ENCODE measurements at places on chromosomes 13 and 19.

DNA sequence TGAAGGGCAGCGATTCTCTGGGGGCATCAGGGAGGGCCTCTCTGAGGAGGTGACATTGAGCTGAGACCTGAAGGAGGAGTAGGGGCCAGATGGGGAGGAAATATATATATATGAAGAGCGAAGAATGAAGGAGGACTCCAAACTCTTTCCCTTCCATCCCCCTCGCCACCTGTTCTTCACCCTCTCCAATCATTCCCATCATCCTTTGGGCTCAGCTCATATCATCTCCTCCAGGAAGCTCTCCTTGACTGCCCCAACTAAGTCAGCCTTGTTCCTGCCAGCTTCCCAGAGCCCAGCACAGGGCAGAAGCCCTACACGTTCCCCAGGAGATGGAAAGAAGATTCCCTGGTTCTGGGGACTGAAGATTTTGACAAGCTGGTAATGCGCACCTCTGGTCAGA is 33.0 kb upstream of the SEMA6B start:
- DNase-seq, result no peak

- no peak for DNase-seq
Observed at GRCh38 chr13:51532736-51533197, 51.5 kb upstream of the WDFY2 start.

- no peak for DNase-seq
Observed at GRCh38 chr13:45500492-45501174, 35.9 kb downstream of the COG3 start.

DNA sequence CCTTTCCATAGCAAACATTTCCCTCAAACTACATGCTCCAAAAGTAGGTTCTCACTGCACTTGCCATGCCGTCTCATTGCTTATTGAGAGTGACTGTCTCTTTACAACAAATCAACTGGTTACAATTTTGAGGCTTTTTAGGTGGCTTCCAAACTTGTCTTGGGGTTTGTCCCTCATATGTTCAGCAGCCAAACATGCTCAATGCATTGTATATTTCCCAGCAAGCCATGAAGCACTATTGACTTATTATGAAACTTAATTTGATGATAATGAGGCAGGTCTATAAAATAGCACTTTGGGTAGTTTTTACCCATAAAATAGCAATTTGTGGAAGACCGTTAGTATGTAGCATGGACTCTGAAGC is 78.2 kb downstream of the LRCH1 start:
- DNase-seq, result no peak

GRCh38 chr19:15776991-15777970 is 10.2 kb upstream of the OR10H5 start:
- DNase-seq, result no peak

Measured in aorta (tissue), 5 donors.